ENCODE measurements at places on chromosomes 5 and 9. TPM values are rescaled to one million over a fixed set of nuclear protein-coding genes. Genes with fewer than 3 reads are reported as not detected.
A peak's percentile ranks its signal among the peaks of the same experiment; 100 is the strongest.

Gene CD14
- total RNA-seq, result not detected

Gene LHX6
- total RNA-seq, result 6.0 TPM

Gene PGGT1B
- 34.7 TPM for total RNA-seq

Gene PCDHB2
- 44.9 TPM for total RNA-seq

Gene TMEM215
- total RNA-seq, result 0.18 TPM

Gene ZDHHC11B
- not detected for total RNA-seq

Gene ADAMTS13
- total RNA-seq, result 9.1 TPM

Gene GCNT1
- total RNA-seq, result 33.7 TPM

Gene SLC23A1
- not detected for total RNA-seq

Gene EIF4EBP3
- total RNA-seq, result 16.4 TPM

Gene PCDHB8
- total RNA-seq, result 9.2 TPM

Gene SKP2
- total RNA-seq, result 41.3 TPM

Gene SRP19
- 42.7 TPM for total RNA-seq

Gene MYOT
- not detected for total RNA-seq

Gene OBP2B
- total RNA-seq, result not detected

- no peak for DNase-seq
Measured at GRCh38 chr9:131076347-131077195, 19.8 kb upstream of the AIF1L start.

- peak; percentile 50 for DNase-seq
Measured at GRCh38 chr9:116998305-116998704, 311.2 kb downstream of the TRIM32 start.

- no peak for DNase-seq
Measured at GRCh38 chr5:157219491-157220271, 39.0 kb downstream of the ITK start.

DNA sequence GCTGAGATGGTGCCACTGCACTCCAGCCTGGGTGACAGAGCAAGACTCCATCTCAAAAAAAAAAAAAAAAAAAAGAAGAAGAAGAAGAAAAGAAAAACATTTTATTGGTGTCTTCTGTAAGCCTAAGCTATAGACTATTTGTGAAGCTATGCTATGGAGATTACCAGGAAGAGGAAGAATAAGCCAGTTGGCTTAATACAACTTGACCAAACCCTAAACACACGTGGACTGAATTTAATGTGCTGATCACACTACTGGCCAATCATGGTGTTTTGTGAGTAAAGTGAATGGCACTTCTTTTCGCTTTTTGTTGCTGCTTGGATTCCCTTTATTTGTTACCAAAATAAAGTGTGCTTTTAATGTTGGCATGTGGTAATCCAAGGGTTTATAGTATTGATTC is 49.9 kb downstream of the GGTA1 start:
- DNase-seq, result no peak

- no peak for DNase-seq
Measured at GRCh38 chr5:140569197-140569596, 4.6 kb downstream of the SLC35A4 start.

GRCh38 chr9:76859860-76860259 is 46.1 kb downstream of the PRUNE2 start:
- DNase-seq, result no peak

GRCh38 chr9:34589636-34590380 is at the start of gene CNTFR:
Gene CNTFR (minus strand): TSS chr9:34589724. CDS start chr9:34568981, 20,743 bp downstream.
- DNase-seq, result peak; percentile 40

GRCh38 chr9:107439991-107440456 is 49.5 kb downstream of the KLF4 start:
- DNase-seq, result no peak

GRCh38 chr9:97501972-97502221 is 431 bp downstream of the TMOD1 start:
- DNase-seq, result no peak

DNA sequence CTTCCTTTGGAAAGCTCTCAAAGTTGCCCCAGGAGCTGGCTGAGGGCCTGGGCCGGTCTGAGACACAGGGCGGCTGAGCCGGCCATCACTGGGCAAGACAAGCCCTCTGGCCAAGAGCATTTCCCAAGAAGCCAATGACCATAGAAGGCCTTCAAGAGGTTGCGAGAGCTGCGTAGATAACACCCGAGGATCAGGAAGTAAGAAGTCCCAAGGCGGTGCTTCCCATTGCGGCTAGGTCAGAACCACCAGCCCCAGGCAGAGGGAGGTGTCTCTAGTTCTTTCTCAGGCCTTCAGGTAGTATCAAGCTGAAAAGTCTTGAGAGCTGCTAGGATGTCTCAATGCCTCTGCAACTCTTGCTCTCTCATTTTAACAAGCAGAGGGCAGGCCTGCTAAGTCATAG is 54.0 kb upstream of the C5orf58 start:
- no peak for DNase-seq

- DNase-seq, result no peak
Measured at GRCh38 chr5:171317230-171317629, 8.2 kb downstream of the TLX3 start.

DNA sequence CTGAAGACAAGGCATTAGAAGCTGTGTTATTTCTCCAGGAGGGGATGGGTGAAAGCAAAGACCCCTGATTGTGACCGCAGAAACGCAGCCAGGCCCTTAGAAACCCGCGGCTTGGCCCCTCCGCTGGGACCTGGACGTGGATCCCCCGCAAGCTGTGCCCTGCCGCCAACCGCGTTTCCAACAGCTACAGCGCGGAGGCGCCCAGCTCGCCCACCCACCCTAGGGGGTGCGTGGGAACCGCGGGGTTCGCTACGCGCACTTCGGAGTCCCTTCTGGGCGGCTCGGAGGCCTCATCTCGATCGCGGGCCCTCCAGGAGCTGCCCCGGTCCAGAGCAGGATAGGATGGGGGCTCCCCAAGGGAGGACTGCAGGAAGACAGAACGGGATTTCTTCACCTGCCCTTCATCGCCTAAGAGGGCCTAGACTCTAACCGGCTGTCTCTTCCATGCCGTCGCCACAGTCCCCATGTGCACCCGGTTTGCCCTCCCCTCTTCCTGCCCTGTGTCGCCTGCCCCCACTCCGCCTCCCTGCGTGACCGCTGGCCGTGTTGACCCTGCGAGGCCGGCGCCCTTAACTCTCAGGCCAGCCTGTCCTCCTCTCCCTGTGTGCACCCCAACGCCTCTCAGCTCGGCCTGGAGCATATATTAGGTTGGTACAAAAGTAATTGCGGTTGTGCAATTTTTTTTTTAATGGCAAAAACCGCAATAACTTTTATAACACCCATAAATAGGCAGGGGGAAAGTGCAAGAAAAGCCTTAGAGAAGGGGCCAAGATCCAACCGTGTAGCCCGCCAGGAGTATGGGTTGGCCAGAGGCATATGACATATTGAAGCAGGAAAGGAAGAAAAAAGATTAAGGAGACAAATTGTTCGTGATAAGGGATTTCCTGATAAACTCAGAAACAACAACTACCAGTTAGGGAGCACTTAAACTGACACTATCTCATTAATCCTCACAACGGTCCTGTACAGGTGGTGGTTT is 68.1 kb upstream of the FREM1 start:
- no peak for DNase-seq

DNA sequence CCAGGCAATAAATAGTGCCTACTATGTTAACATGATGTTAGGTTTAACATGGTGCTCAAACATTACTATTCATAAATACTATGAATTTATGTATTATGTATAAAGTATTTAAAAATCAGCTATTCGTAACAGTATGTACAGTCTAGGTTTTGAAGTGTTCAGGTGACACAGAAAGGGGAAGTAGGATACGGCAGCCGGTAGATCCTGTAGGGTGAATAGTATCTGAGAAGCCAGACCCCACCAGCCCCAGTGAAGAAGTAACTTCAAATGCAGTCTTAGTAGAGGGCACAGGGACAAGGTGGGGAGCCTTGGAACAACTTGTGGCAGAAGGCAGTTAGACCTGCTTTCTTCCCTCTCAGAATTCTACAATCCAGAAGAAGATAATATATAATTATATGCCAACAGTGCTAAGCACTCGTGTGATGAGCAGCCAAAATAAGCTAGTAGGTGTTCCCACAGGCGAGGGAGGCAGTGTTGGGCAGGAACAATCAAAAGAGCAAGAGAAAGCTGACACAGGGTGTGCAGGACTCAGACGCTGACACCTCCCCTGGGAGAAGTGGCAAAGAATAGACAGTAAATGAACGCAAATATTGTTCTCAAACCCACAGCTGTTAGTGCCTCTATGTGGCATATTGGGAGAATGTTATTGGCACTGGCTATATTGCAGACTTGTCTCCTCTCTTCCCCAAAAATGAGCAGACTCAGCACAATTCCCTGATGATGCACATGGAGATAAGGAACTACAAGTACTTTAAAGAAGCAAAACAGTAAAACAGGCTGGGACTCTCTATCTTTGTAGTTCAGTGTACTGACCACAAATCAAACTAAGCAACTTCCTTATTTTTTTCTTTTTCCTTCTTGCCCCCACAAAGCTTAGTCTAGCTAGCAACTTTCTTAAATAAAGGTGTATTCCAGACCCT is 4.6 kb downstream of the ZNF367 start:
- no peak for DNase-seq

GRCh38 chr9:96289392-96289791 is 12.6 kb downstream of the HSD17B3 start:
- no peak for DNase-seq

DNA sequence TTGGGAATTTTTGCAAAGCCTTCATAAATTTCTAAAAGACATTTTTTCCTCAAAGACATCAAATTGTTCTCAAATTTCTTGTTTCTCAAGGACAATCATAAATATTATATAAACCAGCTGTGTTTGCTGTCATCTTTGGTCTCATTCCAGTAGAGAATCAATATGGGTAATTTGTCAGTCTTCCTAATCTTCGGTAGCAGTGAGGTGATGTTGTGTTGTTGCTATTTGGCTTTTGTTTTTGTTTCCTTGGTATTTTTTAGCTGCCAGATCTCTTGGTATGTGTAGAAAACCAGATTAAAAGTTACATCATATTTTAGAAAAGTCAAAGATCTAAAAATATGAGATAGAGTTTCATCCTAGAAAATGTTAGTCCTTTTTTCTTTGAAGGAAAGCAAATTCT is 87.5 kb downstream of the CAMK4 start:
- DNase-seq, result no peak

GRCh38 chr9:35911690-35912089 is 2.4 kb downstream of the SPAAR start:
- no peak for DNase-seq

DNA sequence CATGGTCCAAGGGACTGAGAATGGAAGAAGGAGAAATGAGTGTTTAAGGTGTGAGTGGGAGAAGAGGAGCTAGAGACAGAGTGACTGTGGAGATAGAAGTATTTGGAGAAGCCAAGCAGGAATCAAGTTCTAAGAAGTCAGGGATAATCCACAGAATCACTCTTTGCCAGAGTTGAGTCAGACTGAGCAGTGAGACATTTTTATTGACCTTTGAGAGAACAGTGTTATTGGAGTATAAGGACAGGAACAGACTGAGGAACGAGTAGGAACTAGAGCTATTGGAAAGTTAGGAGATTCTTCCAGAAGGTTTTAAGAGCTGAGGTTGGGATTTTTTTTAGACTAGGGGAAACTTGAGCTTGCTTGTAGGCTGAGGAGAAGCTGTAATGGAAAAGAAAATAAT is 37.2 kb downstream of the RCL1 start:
- no peak for DNase-seq

GRCh38 chr5:33457126-33457525 is 16.4 kb downstream of the TARS1 start:
- DNase-seq, result no peak

DNA sequence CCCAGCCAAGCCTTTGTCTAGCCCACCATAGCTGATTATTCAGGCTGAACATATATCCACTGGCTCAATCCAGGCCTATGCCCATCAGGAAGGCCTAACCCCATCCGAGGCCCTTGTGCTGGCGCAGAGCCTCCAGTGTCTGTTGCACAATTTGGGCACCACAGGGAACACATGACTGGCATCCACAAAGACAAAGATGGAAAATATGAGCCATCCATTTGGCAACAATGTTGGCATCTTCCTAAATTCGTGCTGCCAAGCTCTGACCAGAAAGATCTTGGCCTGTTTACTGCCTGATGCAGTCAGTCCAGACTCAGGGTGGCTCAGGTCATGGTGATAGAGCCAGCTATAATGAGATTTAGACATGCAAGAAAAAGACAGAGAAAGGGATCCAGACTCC is 233.8 kb downstream of the PIK3R1 start:
- no peak for DNase-seq

- no peak for DNase-seq
Measured at GRCh38 chr9:32584784-32585183, 11.8 kb upstream of the NDUFB6 start.

GRCh38 chr5:133496631-133497030 is 115.7 kb downstream of the FSTL4 start:
- DNase-seq, result no peak

- DNase-seq, result no peak
Measured at GRCh38 chr9:135371535-135371934, 108.0 kb upstream of the PPP1R26 start.

DNA sequence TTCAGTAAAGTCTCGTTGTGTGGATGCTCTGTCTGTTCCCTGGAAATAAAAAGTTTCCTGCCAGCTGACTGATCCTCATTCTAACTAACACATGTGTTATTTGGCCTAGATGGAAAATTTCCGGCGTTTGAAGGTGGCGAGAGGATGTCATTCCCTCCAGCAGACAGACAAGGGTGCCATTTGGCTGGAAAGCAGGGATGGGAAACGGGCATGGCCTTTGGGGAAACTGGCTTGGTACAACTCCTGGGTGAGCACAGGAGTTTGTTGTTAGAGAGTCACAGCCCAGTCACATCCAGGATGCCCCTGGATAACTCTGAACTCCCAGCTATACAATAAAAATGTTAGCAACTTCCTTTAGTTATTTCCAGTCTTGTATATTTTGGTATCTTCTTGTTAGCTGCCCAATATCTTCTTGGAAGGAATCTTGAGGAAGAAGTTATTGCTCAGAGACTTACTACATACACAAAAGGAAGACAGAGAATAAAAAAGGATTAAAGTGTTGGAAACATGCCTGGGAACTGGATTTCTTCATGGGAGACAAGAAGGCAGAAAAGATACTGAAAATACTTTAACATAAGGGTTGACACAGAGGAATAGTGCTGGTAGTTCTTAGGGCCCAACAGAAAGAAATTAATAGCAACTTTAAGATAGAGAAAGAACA is 41.9 kb downstream of the TEK start:
- no peak for DNase-seq

DNA sequence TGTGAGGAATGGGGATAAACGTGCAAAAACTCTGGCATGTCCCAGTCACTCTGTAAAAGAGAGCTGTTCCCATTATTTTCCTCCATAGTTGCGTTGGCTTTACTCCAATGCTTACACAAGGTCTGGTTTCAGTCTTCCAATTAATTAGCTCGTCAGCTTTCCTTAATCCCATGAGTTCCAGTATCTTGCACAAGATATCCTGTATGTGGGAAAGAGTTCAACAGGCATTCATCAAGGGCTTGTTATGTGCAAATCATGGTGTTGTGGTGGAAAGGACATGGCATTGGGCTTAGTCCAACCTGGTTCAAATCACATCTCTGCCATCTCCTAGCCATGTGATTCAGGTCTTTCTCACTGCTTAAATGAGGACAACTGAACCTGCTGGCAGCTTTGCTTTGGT is 77.5 kb upstream of the PANK3 start:
- DNase-seq, result no peak

DNA sequence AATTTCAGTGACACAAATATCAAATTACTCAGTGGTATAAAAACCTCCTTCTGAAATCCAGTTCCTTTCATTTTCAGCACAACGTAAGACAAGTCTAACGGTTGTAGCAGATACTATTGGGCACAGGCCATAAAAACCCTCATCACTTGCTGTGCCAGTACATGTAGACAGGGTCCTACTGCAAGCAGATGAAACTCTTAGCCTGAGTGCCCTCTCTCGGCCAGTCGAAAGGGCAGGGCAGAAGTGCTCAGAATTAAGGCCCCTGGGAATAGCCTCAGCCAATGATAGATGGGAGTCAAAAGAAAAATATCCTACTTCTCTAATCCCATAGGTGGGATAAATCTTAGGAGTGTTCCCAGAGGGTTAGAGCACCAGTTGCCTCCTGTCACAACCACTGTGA is 168.5 kb upstream of the FER start:
- DNase-seq, result no peak
